ENCODE measurements at places on chromosomes 4 and X.

DNA sequence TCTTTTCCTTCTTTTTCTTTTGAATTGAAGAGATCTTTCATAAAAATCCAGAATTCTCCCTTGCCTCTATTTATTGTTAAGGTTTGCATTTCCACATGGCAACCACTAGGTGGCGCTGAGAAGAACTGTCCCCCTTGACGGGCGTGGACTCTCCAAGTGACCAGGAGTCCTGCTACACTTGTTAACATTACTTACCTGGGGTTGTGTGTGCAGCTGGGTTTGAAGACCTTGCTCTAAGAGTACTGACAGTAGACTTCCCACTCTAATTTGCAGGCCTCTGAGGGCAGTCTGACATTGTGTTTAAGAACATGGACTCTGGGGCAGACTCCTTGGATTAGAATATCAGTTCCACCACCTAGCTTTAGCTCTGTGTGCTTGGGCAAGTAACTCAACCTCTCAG, 52.8 kb downstream of the GPRIN3 start:
- DNase-seq, result peak; percentile 40

GRCh38 chr4:164734484-164734883, 19.4 kb upstream of the SMIM31 start:
- DNase-seq, result no peak

- no peak for DNase-seq
These were observed 170.9 kb upstream of the GRIA3 start for GRCh38 chrX:123013141-123013540.

DNA sequence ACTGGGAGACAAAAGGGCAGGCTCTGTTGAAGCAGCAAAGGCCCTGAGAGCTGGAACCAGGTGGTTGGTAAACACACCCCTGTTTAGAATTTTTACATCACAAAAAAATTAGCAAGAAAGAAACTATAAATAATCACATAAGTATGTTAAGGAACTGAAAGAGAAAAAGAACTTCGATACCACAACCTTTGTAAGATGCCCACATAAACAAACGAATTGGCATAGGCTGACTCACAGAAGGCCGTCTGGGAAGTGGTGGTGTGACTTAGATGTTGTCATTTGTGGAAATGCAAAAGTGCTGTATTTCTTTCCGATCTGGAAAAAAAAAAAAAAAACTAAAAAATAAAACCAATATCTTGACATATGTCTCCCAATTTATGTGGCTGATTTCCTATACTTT, 235.1 kb downstream of the USP46 start:
- no peak for DNase-seq

GRCh38 chrX:7815166-7815805, 27.7 kb upstream of the VCX start:
- DNase-seq, result no peak

DNA sequence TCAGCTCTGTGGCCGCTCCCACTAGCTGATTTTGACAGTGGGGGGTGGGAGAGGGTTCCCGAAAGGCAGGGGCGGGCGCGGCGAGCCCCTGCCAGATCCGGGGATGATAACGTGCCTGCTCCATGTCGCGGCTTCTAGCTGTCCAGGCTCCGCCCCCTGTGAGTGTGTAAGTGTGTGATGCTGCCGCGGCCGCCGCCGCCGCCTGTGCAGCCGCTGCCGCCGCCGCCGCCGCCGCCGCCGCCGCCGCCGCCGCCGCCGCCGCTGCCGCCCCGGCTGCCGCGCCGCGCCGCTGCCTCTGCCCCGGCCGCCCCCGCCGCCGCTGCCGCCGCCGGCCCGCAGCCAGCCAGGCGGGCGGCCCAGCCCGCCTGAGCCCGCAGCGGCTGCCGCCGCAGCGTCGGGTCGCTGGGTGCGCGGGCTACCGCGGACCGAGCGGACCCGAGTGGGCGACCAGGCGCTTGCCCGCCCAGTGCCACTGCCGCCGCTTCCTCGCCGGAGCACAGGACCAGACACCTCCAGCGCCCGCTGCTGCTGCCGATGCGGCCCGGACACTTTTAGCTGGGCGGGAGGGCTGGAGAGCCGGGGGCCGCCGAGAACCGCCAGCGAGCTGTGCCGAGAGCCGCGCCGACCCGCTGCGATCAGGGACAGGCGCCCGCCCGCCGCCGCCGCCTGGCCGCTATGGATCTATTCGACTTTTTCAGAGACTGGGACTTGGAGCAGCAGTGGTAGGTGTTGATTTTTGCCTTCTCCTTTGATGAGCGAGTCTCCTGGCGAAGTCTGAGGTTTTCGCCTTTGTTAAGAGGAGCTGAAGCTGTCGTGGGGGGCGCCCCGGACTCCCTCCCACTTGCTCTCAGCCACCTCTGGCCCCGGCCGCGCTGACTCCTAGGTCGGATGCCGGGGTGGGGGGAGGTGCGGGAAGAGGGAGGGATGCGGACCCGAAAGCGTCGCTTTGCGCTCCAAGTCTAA, at the start of gene AFF2:
Gene AFF2, plus strand, starts transcription at position 195 of the 963 bp plus-strand sequence. Its CDS starts 481 bp downstream, at position 676.
- DNase-seq, result peak; percentile 5

- peak; percentile 73 for DNase-seq
These were observed 53.2 kb downstream of the SPRY1 start for GRCh38 chr4:123449780-123450179.

- DNase-seq, result peak; percentile 17
These were observed 1.5 kb downstream of the USP38 start for GRCh38 chr4:143186212-143186611.

DNA sequence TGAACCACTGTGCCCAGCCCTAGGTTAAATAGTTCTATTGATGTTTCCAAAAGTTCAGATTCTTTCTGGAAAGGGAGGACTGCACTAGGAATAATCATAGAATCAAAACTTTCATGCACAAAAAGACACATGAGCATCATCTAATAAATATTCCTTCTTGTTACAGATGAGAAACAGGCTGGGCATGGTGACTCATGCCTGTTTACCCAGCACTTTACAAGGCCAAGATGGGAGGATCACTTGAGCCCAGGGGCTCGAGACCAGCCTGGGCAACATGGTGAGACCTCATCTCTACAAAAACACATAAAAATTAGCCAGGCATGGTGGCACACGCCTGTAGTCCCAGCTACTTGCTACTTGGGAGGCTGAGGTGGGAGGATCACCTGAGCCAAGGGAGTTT, 27.7 kb downstream of the LARP7 start:
- DNase-seq, result no peak

GRCh38 chr4:158914218-158914617, 145.4 kb downstream of the FNIP2 start:
- peak; percentile 80 for DNase-seq

DNA sequence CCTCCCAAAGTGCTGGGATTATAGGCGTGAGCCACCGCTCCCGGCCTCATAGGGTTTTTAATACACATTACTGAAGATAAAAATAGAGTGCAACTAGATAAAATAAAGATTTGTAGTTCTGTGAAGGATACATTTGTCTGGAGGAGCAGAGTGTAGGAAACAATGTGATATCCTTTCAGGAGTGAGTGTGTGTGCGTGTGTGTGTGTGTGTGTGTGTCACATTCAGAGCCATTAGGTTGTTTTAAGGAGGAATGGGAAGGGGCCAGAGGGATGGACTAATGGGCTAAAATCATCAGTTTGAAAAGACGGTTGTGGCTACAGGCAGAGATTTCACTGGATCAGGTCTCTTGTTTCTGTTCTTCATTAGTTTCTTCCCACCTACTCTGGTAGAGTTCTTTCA, 40.0 kb downstream of the RBPJ start:
- no peak for DNase-seq

GRCh38 chr4:174036111-174036510, 247.4 kb downstream of the FBXO8 start:
- no peak for DNase-seq

All from choroid plexus epithelial cell (primary cell).